Activated T-helper 1 cell treated with anti-CD3 and anti-CD28 coated beads, Interleukin-2, amount 50 U/mL, for 16 hours (primary cell): ENCODE measurements at places on chromosomes 1 and 21.

DNA sequence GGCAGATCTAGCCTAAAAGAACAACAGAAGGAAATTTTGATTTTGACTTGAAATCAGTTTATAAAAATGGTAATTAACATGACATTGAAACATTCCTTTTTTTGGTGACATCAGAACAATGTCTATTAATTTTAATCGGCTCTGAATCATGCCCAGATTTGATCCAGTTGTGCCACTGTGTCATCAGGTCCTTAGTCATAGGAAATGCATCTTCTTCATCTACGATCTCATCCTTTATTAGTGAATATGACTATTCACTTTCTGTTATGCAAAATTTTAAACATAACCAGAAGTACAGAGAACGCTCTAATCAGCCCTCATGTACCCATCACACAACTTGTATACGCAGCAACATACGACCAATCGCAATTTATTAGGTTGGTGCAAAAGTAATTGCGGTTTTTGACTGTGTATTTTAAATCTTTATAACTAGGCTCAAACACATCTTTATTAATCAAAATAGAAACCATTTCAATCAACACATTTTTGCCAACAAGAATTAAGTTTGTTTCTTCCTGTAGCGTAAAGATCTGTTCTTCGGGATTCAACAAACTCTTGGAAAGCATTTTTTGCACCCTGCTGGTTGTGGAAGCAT is 40.3 kb upstream of the TLR5 start:
- DNase-seq, result no peak

GRCh38 chr1:212671342-212672031 is 28.2 kb downstream of the BATF3 start:
- no peak for DNase-seq

DNA sequence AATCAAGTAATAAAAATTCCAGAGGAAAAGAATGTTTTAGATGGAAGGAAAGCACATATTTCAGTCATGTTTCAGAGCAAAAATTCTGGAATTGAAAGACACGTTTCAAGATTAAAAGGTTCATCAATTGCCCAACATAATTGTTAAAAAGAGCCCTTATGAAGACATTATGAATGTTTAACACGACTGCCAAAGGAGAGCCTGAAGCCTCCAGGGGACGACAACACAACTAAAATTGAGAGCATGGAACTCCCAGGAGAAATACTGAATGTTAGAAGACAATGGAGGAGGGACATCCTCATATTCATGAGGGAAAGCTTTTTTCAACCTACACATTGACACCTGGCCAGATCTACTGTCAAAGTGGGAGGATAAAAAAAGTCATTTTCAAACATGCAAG is 16.0 kb downstream of the OR2T11 start:
- peak; percentile 7 for DNase-seq

- no peak for DNase-seq
Observed at GRCh38 chr1:58811303-58811702, 27.5 kb upstream of the JUN start.

GRCh38 chr1:161706482-161707347 is at the start of gene FCRLA:
Gene FCRLA, plus strand, starts transcription at chr1:161707229. Its CDS starts 36 bp downstream, at chr1:161707265.
- no peak for DNase-seq

DNA sequence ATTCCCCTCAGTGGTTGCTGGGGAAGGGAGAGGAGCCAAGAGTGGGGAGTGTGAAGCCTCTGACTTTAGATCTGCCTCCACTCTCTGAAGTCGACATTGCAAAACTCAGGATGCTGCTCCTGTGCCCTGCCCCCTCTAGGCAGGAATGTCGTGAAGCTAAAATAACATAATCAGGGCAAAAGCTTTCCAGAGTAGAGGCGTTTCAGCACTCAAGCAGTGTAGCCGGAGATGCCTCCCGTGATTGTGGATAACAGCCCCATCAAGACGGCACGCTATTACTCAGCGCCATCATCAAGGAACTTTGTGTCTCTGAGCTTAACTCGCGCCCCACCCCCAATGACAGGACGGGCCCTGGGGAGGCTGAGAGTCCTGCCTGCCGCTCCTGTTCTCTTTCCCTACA is 60.0 kb downstream of the FBXO2 start:
- no peak for DNase-seq

DNA sequence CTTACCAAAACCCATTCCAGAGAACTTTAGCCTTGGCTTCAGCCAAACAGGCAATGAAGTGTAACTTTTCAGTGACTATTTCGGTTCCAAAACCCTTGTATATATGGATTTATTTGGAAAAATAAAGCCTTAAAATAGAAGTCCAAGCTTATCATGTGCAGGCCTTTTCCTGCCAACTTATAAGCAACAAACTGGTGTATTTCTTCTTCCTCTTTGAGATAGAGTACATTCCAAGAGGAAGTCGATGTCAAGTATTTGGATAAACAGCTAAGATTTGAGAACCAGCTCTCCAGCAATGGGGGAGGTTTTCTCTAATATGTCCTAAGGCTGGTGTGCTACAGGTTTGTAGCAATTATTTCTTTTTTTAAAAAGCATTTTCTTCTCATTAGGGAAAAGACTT is 407.8 kb downstream of the DUSP10 start:
- no peak for DNase-seq
